ENCODE measurements at places on chromosomes 2 and 18.

- no peak for DNase-seq
These were observed 276.5 kb upstream of the MC4R start for GRCh38 chr18:60649107-60649506.

- no peak for DNase-seq
These were observed 23.0 kb downstream of the PTPN18 start for GRCh38 chr2:130378898-130379214.

DNA sequence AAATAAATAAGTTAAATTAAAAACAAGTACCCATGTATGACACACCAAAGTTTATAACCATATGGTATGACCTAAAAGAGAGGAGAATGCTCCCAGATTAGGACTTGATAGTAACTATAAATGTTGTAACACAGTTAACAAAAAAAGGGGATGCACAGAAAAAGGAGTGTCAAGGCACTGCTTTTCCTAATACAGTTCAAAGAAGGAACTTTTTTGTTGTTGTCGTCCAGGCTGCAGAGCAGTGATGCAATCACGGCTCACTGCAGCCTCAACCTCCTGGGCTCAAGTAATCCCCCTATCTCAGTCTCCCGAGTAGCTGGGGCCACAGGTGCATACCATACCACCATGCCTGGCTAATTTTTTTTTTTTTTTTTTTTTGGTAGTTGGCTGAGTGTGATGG, 2.7 kb downstream of the NARS1 start:
- DNase-seq, result no peak

DNA sequence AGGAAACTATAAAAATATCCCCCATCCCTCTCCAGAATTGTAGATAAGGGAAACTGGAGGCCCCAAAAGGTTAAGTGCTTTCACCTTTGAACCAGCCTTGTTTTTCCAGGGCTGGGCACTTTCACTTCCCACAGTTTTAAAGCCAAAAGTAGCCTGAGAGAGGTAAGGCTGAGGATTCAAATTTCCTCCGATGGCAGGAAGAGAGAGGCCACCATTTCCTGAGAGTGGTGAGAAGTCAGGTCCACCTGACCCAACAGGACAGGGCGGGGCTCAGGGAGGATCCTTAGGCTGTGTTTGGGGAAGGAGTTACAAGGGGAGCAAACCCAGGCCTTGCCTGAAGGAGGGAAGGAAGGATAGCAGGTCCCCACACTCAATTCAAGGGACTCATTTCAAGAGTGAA, 4.7 kb upstream of the TEX261 start:
- DNase-seq, result no peak

GRCh38 chr18:79524181-79525078, 128.7 kb downstream of the NFATC1 start:
- DNase-seq, result peak; percentile 57

GRCh38 chr2:226048611-226049010, 649.1 kb downstream of the NYAP2 start:
- no peak for DNase-seq

- DNase-seq, result no peak
These were observed 91.1 kb downstream of the TPO start for GRCh38 chr2:1504311-1504750.

GRCh38 chr2:12717191-12718014, 667 bp downstream of the TRIB2 start:
- DNase-seq, result peak; percentile 67

DNA sequence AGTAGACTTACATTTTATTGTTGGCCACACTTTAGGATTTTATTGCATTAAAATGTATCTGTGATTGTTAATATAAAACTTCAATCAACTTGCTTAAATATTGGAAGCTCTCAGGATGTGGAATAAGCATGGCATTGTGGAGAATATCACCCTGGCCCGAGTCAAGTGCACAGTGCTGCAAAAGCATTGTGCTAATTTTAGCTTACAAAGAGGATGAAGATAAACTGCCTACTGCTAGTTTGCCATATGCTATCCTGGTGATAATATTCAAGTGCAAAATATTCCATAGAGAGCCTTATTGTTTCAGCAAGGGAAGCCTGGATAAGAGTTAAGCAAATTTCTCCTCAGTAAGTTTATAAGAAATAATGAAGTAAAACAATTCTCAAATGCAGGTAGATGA, 54.5 kb downstream of the MEIS1 start:
- DNase-seq, result no peak

DNA sequence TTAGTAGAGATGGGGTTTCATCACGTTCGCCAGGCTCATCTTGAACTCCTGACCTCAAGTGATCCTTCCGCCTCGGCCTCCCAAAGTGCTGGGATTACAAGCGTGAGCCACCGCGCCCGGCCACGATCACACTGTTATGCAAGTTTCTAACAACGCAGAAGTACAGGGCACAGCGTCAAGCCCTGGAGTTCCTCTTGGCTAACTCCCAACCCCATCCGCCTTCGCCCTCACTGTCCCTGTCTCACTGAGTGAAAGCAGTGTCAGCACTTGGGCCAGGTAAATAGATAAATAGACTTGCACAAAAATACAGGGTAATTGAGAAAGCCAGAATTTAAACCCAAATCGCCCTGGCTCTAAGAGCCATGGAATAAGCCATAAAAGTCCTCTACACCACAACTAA, 111.7 kb downstream of the ACVR1 start:
- DNase-seq, result no peak

- no peak for DNase-seq
These were observed 303.4 kb downstream of the PIK3C3 start for GRCh38 chr18:42258301-42258965.

GRCh38 chr2:210534879-210535278, 21.5 kb upstream of the CPS1 start:
- DNase-seq, result no peak

- peak; percentile 37 for DNase-seq
These were observed 657 bp downstream of the SGPP2 start for GRCh38 chr2:222424729-222425671.

GRCh38 chr2:101256316-101256715, 3.6 kb downstream of the CNOT11 start:
- no peak for DNase-seq

GRCh38 chr2:66929632-66930338, 467.3 kb upstream of the ETAA1 start:
- DNase-seq, result no peak

DNA sequence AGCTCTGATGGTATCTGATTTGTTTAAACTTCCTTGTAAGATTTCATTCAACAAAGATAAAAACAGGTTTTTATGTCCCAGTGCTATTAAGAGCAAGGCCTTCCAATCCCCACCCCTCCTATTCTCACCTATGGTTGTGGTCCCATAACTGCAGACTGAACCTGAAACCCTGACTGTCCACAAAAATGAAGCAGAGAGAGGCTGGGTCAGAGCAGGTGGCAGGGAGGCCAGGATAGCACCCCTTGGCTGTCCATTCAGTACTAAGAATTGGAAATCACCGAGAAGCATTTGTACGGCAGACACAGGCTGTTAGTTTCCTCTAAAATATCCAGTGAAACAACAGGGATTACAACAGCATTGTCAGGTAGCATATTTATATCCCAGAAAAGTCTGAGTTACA, 37.3 kb upstream of the FMNL2 start:
- DNase-seq, result no peak

DNA sequence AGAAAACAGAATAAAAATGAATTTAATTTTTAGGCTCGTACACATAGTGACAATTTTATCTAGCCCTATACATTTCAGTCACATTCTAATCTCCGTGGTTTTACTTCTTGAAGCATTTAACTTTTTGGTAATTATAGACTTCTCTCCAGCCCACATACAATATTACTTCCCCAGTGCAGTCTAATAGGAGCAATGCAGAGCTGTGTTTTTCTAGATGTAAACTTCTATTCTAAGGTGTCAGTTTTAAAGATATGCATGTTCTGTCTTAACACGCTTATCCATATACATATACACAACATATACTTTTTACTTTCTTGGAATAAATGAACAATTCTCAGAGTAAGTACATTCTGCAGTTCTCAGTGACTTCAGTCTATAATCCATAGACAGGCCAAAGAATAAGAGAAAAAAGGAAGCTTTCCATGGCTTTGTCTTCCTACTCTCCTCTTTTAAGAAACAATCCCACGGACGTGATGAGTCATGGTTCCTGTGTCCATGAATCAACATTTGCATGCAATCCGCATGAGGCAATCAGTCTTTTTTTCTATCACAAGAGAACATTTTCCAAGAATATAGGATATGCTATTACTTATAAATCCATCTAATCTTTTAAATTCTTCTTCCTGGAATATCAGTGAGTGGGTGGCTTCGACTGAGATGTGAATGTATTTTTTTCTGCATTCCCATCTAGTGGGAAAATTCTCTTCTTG, 42.8 kb downstream of the CCDC102B start:
- no peak for DNase-seq

DNA sequence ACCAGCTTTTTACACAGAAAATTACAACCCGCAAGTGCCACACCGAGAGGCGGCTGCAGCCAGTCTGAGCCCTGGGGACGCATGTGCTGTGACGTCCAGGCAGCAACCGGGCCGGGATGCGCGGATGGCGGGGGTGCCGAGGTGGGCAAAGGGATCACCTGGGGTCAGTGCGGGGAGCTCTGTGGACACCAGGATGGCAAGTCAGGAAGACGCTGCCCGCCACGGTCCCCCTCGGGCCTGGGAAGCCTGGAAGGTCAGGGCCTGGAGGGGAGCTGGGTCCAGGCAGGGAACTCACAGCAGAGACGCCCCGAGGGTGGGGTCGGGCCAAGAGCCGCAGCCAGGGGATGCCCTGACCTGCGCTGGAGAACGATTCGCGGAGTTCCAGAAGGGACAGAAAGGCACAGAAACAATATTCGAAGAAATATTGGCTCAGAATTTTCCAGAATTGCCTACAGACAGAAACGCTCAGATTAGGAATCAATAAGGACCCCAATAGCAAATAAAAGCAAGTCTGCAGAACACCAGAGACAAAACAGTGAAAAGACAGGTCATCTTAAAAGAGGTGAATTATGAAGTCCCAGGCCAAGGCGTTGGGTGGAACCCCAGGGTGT, 11.7 kb upstream of the KIF1A start:
- no peak for DNase-seq
